Renal cortical epithelial cell (primary cell): ENCODE measurements at places on chromosomes 2 and 18. TPM values are rescaled to one million over a fixed set of nuclear protein-coding genes. Genes with fewer than 3 reads are reported as not detected.

The CDKL4 gene
- total RNA-seq, result 0.87 and 3.8 TPM in 2 replicates

- DNase-seq, result peak; percentile 78
Observed at GRCh38 chr18:58669731-58670378, 1.4 kb upstream of the MALT1 start.

DNA sequence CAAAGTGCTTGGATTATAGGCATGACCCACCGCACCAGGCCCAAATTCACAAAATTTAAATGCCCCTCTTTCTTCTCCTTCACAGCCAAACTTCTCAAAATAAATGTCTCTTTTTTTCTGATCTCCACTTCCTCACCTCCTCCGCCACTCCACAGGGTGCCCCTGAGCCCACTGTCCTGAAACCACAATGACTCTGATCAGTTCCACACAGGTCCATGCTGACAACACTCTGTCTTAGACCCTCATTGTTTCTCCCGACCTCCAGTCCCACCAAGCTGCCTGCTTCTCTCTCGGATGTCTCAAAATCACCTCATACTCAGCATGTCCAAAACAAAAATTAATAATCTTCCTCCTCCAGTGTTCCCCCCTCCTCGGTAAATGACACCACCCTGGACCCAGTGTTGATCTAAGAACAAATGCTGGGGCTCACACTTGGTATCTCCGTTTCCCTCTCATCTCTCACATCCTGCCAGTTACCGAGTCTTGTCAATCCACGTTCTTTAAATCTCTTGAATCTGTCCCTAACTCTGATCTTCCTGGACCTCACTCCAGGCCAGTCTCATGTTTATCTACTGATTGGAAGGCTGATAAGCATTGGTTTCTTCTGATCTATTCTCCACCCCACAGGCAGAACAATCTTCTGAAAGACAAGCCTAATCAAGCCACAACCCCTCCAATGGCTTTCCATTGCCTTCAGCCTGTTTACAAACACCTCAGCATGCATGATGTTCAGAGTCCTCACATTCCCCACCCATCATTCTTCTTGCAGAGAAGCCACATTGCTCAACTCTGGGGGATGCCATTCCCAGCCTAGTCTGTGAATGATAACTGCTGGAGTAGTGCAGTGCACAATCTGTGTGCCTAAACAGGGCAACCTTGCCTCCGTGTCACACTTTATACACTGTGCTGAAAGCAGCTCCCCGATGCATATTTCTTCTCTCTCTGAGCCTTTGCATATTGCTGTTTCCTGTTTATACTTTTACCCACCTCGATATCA is 12.4 kb upstream of the ANKRD44 start:
- peak; percentile 39 for DNase-seq

The FBXO36 gene
- total RNA-seq, result 4.2 and 8.0 TPM in 2 replicates

DNA sequence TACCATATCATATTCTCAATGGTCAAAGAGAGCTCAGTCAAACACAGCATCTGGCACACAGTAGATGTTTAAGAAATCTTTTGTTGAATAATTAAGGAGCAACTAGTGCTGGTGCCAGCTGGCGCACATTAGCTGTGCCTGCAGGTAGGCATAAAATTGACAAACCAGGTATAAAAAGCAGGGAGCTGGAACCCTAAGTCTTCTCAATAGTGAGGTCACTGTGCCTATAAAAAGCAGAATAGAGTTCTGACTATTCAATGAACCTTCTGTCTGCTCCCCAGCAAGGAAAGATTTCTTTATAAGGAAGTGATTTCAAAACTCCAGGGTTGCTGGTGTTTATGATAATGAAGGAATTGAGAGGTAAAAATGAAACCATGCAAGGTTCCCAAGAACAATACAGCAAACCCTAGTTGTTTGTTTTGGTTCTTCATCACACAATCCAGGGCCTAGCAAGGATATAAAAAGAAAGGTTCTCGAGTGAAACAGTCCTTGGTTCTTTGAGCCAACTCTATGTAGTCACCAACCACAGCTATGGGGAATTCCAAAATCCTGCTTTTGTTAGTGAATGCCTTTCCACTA is 76.1 kb downstream of the THADA start:
- peak; percentile 100 for DNase-seq
